Posterior cingulate gyrus (tissue), 11 donors: ENCODE measurements at places on chromosomes 7 and 10.

- DNase-seq, result peak; percentile 77
Measured at GRCh38 chr10:97584060-97584797, at the start of gene HOGA1. Gene HOGA1 (plus strand): TSS chr10:97584389. CDS start chr10:97584704, 315 bp downstream.

- no peak for DNase-seq
Measured at GRCh38 chr7:128010391-128011127, 20.7 kb downstream of the LRRC4 start.

GRCh38 chr7:128350708-128351295 is 7.1 kb upstream of the RBM28 start:
- DNase-seq, result no peak

GRCh38 chr10:62327885-62328284 is 46.3 kb upstream of the ZNF365 start:
- DNase-seq, result no peak

- DNase-seq, result no peak
Measured at GRCh38 chr10:16965344-16965616, 148.1 kb upstream of the RSU1 start.

GRCh38 chr10:77012812-77013500 is 624.7 kb downstream of the KCNMA1 start:
- DNase-seq, result no peak

DNA sequence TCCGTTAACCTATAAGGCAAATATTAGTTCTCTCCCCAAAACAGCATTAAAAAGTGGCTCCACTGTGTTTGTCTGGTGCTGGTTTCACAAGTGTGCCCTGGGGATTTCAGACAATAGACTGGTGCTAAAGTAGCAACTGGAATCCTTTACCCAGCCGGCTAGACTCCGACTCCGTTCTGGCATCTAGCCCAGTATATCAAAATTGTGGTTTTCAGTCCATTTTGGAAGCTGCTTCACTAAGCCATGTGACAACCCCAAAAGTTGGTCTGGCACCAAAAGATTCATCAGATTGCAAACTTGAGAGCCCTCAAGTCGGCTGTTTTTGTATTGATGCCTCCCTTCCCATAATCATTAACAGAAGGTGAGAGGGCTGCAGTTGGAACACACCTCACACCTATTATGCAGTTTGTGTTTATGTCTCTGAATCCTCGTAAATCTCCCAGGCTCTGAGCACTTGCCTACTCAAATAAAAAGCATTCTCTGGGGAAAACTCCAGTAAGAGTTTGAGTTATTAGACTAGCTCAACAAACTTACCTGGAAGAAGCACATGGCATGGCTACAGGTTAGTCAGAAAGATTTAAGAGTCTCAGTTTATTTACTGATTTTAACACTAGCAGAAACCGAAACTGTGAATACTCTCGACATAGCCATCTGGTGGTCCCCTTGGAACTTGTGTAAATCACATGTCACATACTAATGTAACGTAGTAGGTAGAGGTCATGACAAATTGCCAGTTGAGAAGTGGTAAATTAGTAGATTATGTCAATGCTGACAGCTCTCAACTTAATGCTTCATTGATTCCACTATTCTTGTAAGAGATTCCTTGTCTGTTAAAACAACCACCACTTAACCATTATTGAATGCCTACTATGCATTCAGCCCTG is 14.8 kb upstream of the WNT16 start:
- DNase-seq, result no peak

DNA sequence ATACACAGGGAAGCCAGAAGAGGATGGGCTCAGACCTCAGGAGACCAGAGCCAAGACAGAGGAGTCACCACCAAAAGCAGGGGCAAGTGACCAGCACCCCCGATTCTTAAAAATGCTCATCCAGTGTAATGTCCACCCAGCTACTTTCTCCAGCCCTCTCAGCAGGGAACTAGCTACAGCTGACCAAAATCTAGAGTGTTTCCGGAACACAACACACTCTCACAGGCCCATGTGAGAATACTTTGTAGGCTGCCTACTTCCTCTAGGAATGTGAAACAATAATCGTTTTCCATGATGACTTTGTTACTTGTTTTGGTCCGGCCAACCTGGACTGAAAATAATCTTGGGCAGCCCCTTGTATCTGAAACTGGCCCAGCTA is 14.5 kb downstream of the PSAP start:
- DNase-seq, result no peak

- no peak for DNase-seq
Measured at GRCh38 chr10:74335501-74335900, 184.5 kb downstream of the ADK start.

- DNase-seq, result no peak
Measured at GRCh38 chr7:78863281-78863680, 590.2 kb downstream of the MAGI2 start.
